ENCODE measurements at places on chromosomes 12 and 14.

GRCh38 chr12:53324113-53324778, 2.8 kb upstream of the AAAS start:
- peak; percentile 83 for DNase-seq

DNA sequence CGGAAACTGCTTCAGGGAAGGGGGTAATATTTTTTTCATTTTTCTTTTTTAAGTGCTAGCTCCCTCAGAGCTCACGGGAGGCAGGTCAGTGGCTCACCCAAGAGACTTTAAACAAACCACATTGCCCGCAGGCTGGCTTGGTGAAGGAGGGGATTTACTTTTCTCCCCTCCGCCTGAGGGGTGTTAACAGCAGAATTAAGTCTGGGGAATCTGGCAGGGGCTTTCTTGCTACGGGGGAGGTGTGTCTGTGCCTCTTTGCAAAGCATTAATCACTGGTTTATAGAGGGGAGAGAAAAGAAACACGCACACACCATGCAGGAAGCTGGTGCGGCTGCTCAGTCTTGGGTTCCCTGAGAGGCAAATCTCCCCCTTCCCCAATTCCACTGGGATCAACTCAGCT, 26.2 kb upstream of the TBX3 start:
- DNase-seq, result no peak

GRCh38 chr12:93136253-93137055, 207.4 kb upstream of the EEA1 start:
- DNase-seq, result no peak

GRCh38 chr14:78448164-78449094, 278.3 kb downstream of the NRXN3 start:
- peak; percentile 62 for DNase-seq

GRCh38 chr14:64745511-64746091, 41.4 kb downstream of the PLEKHG3 start:
- DNase-seq, result no peak

DNA sequence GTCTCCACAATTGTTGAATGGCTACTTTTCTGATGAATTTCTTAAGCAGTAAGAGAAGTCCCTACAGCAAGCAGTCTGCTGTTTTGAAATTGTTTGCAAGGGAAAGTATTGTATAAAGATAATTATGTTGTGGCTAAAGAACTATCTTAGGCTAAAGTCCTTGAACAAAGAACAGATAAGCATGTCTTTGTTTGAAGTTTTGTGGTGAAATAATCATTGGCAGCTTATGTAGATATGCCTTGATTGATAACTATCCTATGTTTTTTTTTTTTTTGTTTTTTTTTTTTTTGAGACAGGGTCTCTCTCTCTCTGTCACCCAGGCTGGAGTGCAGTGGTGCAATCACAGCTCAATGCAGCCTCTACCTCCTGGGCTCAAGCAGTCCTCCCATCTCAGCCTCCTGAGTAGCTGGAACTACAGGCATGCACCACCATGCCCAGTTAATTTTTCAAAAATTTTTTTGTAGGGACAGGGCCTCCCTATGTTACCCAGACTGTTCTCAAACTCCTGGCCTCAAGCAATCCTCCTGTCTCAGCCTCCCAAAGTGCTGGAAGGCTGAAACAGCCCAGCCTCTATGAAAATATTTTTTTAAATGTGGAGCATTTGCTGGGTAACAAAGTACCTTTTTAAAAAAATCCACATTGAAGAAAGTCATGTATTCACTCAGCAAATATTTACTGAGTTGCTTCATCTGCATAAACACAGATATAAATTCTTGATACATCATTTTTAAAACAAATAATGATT, 80.8 kb downstream of the LLPH start:
- DNase-seq, result no peak

GRCh38 chr12:103855896-103856657, 15.0 kb upstream of the NT5DC3 start:
- DNase-seq, result no peak

GRCh38 chr12:128825835-128826234, 2.1 kb upstream of the SLC15A4 start:
- no peak for DNase-seq

- peak; percentile 82 for DNase-seq
Measured at GRCh38 chr12:113174461-113175384, 10.6 kb downstream of the DDX54 start.

- DNase-seq, result no peak
Measured at GRCh38 chr14:37594971-37595808, at the start of the genes FOXA1 and TTC6. TSS of gene FOXA1 (minus strand) at chr14:37595249. CDS start at chr14:37594972, 277 bp downstream. TSS of gene TTC6 (plus strand) at chr14:37595629. CDS start at chr14:37622065, 26,436 bp downstream.

- no peak for DNase-seq
Measured at GRCh38 chr14:68103853-68104252, 284.3 kb downstream of the RAD51B start.

GRCh38 chr12:10982244-10982643, 4.5 kb downstream of the TAS2R50 start:
- peak; percentile 80 for DNase-seq

DNA sequence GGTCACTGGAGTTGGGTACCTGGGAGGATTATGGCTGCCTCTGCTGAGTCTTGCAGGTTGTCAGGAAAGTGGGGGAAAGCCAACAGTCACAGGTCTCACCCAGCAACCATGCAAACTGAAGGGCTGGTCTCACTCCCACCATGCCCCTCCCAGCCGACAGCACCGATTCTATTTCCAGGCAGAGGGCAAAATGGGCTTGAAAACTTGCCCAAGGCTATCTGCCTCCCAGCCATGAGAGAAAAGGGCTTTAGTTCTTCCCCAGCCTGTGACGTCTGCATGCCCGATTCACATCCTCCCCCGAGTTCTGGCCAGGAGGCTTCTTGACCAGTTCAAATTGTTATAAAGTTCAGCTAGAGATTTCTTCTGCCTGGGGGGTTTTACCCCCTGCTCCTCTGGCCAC, 9.9 kb upstream of the TAS2R30 start:
- no peak for DNase-seq

GRCh38 chr14:65731933-65732506, 319.5 kb downstream of the FUT8 start:
- DNase-seq, result no peak

GRCh38 chr12:3315201-3315661, 175.8 kb upstream of the PRMT8 start:
- no peak for DNase-seq

DNA sequence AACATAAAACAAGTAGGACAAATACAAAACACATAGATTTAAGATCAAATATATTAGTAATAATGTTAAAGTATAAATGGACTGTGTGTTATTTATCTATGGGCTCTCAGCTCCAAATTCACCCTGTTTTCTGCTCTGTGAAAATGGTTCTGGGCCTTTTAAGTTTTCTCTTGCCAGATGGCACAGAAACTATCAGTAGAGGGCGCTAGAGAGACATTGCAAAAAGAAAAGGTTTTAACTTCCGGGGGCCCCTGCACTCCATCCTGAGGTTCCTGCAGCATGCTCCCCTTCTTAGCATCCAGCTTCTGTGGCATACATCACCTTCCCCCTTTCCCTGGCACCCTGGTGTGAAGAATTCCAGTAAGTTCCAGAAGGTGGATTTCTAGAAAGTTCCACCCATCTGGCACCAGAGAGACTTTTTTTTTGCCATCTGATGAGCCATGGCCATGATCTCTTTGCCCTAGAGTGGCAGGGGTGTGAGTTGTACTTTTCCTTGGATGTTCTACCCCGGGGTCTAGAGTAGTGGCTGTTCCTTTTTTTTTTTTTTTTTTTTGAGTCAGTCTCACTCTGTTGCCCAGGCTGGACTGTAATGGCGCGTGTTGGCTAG, 29.3 kb downstream of the ZCRB1 start:
- no peak for DNase-seq

DNA sequence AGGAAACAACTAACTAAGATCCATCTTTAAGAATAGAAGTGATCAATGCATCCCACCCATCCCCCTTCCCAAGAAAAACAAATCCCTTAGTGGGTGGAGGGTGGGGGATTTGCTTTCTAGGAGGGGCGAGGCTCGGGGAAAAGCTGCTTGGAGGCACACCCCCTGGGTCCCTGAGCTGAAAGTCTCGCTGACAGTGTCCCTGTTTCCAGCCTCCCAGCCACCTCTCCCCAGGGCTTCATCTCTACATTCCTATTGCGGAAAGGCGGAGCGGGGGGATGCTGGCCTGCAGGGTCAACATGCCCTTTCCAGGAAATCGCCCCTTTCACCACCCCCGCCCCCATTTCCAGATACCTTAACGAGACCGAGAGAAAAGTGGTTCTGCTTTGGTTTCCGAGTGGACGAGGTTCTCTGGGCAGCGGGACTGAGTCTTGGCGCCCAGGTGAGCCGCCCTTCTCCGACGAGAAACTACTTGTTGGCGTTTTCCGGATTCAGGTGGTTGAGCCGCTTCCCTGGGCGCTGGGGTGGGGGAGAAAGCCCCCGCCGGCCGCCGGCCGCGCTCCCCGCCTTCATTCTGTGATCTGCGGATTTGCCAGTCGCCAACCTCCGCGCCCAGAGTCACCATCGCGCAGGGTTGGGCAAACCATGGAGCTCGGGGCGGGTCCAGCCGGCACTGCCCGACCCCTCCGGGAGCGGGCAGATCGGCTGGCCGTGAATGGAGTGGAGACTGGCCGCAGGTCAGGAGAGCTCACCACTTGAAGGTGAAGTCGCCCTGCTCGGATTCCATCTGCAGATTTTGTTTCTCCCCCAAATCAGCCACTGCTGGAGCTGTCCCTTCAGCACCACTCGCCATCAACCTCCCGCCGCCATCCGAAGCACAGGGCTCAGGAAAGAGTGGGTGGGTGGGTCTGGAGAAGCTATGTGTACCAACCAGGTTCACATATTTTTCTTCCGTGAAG, 505 bp downstream of the KCNC2 start:
- no peak for DNase-seq

- no peak for DNase-seq
Measured at GRCh38 chr12:130335517-130336392, 1.9 kb upstream of the PIWIL1 start.

- no peak for DNase-seq
Measured at GRCh38 chr12:60760965-60761364, 1165.1 kb downstream of the SLC16A7 start.

GRCh38 chr12:4039931-4040330, 166.7 kb upstream of the PARP11 start:
- DNase-seq, result no peak

- no peak for DNase-seq
Measured at GRCh38 chr12:104263580-104264358, 39.8 kb upstream of the EID3 start.

DNA sequence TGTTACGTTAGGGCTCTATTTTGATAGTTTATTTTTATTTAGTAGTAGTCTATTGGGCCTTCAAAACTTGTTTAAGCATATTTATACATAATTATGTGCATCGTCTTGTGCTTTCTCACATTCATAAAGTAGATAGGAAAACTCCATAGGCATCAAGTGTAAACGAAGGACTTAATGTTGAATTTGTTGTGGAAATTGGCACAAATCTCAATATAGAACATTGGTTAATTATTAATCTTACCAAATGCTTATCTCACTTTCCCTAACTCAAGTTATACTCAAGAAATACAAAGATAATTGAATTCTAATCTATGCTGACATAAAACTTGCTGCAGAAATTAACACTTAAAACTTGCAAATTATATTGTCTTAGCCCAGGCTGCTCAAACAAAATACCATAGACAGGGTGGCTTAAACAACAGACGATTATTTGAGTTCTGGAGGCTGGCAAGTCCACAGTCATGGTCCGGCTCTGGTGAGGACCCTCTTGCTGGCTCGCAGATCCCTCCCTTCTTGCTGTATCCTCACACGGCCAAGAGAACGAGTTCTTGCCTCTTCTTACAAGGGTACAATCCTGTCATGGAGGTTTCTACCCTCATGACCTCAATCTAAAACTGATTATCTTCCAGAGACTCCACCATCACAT, 18.8 kb downstream of the STYX start:
- DNase-seq, result no peak

GRCh38 chr14:50778721-50779483, 52.1 kb downstream of the NIN start:
- no peak for DNase-seq

GRCh38 chr14:25516838-25517237, 466.9 kb upstream of the STXBP6 start:
- no peak for DNase-seq

DNA sequence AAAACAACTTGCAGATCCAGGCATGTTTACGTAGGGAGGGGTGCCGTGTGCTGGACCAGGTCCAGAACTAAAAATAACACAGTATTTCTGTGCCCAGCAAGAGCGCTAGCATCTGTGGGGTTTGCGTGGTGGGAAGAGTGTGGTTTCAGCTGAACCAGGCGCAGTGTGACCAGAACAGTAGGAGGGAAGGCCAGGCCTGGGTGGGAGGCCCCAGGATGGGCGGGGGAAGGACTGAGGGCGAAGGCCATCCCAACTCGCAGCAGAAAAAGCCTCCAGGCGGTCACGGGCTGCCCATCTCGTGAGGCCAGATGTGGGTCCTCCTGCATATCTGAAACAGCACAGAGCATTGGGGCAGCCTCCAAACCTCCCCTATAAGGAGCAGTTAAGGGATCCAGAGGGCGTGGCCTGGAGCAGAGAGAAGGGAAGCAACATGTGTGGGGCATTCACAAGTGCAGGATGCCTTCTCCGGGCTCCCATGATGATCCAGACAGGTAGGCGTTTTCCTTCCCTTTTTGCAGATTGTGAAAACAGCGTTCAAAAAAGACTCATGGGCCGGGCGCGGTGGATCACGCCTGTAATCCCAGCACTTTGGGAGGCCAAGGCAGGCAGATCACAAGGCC, 17.8 kb upstream of the CD9 start:
- DNase-seq, result no peak

GRCh38 chr14:54574528-54574927, 7.6 kb downstream of the SAMD4A start:
- no peak for DNase-seq

- no peak for DNase-seq
Measured at GRCh38 chr12:123134826-123135225, 16.1 kb downstream of the PITPNM2 start.

- no peak for DNase-seq
Measured at GRCh38 chr12:131369094-131369845, 341.6 kb upstream of the SFSWAP start.

DNA sequence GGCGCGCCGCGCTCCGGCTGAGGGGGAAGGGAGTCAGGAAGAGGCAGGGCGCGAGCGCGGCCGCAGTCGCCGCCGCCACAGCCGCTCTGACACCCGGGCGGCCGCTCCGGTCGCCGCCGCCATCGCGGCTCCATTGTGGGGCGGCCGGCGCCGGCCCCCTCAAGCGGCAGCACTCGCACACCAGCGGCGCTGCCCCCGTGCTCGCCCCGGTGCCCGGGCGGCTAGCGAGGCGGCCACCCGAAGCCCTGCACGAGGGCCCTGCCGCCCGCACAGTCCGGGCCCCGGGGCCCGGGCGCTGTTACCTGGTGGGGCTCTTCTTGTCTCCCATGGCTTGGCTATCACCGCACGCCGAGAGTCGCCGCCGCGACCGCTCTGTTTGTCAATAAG, 202 bp downstream of the YAF2 start:
- no peak for DNase-seq

DNA sequence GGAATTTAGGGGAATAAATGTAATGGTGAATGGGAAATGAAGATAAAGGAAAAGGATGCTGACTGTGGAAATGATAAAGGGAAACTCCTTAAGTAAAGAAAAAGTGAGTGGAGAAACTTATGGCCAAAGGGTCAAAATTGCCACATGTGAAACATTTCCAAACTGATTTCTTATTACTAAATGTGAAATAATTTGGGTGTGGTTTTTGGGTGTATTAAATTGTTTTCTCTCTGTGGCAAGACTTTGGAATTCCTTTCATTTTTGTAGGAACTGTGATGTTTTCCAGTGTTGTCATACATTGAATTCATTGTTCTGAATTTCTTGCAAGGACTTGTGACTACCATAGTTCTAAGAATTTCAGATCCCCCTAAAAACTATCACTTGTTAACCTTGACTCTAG, 1891.5 kb upstream of the SEL1L start:
- no peak for DNase-seq

- no peak for DNase-seq
Measured at GRCh38 chr12:103965255-103965589, 450 bp upstream of the TDG start.

Measured in activated CD8-positive, alpha-beta memory T cell treated with anti-CD3 and anti-CD28 coated beads, Interleukin-2, amount 10 ng/mL, durations not matched to agents 7 days and 5 days (primary cell).